Purkinje cell (primary cell): ENCODE measurements at places on chromosomes 16 and 17. TPM values are rescaled to one million over a fixed set of nuclear protein-coding genes. Genes with fewer than 3 reads are reported as not detected.

The SULT1A2 gene
- 0.59 and 1.7 TPM in 2 replicates for polyA plus RNA-seq

The NPIPA7 gene
- polyA plus RNA-seq, result 5.9 and 11.0 TPM in 2 replicates

The SCRN2 gene
- polyA plus RNA-seq, result 0.58 and 1.3 TPM in 2 replicates

The DLX4 gene
- not detected in 2 replicates for polyA plus RNA-seq

The EVPLL gene
- not detected in 2 replicates for polyA plus RNA-seq

The CCL22 gene
- polyA plus RNA-seq, result not detected in 2 replicates

The CTRB2 gene
- 0.45 TPM in 1 of 2 replicates, not detected in the other for polyA plus RNA-seq

The MEOX1 gene
- polyA plus RNA-seq, result not detected in 2 replicates

The GCGR gene
- not detected in 2 replicates for polyA plus RNA-seq

The CNTNAP1 gene
- polyA plus RNA-seq, result 6.8 and 11.4 TPM in 2 replicates

The PDK2 gene
- 9.7 and 16.4 TPM in 2 replicates for polyA plus RNA-seq

The PRSS27 gene
- polyA plus RNA-seq, result 0.10 TPM in 1 of 2 replicates, not detected in the other

The CMTM2 gene
- not detected in 2 replicates for polyA plus RNA-seq

The TP53TG3C gene
- polyA plus RNA-seq, result not detected in 2 replicates

The ZNF75A gene
- polyA plus RNA-seq, result 10.0 and 19.0 TPM in 2 replicates

The PFAS gene
- 4.5 and 5.7 TPM in 2 replicates for polyA plus RNA-seq

The QRICH2 gene
- polyA plus RNA-seq, result 0.21 and 0.31 TPM in 2 replicates

The KRT23 gene
- polyA plus RNA-seq, result 0.60 TPM in 1 of 2 replicates, not detected in the other

The ATP1B2 gene
- 56.0 and 70.0 TPM in 2 replicates for polyA plus RNA-seq

The CMTM1 gene
- not detected in 2 replicates for polyA plus RNA-seq

The KCNJ16 gene
- 11.6 and 16.3 TPM in 2 replicates for polyA plus RNA-seq

The KIF1C gene
- polyA plus RNA-seq, result 0.38 TPM in 1 of 2 replicates, not detected in the other

The RDM1 gene
- 3.4 TPM in 1 of 2 replicates, not detected in the other for polyA plus RNA-seq

The MAZ gene
- polyA plus RNA-seq, result 2.0 and 5.5 TPM in 2 replicates

The COQ7 gene
- 8.5 and 11.4 TPM in 2 replicates for polyA plus RNA-seq

The MYH13 gene
- polyA plus RNA-seq, result not detected in 2 replicates

The GAST gene
- not detected in 2 replicates for polyA plus RNA-seq

The MT1F gene
- polyA plus RNA-seq, result 3.5 and 4.8 TPM in 2 replicates

The TMC5 gene
- not detected in 2 replicates for polyA plus RNA-seq

The DPEP2 gene
- polyA plus RNA-seq, result not detected in 2 replicates

The RRAD gene
- not detected in 2 replicates for polyA plus RNA-seq
